Stimulated activated CD8-positive, alpha-beta memory T cell treated with anti-CD3 and anti-CD28 coated beads, Interleukin-4, amount 100 ng/mL, for 4 hours (primary cell): ENCODE measurements at places on chromosomes 11 and 22.

- DNase-seq: no peak
Measured at GRCh38 chr22:19149047-19149883, 827 bp downstream of the GSC2 start.

DNA sequence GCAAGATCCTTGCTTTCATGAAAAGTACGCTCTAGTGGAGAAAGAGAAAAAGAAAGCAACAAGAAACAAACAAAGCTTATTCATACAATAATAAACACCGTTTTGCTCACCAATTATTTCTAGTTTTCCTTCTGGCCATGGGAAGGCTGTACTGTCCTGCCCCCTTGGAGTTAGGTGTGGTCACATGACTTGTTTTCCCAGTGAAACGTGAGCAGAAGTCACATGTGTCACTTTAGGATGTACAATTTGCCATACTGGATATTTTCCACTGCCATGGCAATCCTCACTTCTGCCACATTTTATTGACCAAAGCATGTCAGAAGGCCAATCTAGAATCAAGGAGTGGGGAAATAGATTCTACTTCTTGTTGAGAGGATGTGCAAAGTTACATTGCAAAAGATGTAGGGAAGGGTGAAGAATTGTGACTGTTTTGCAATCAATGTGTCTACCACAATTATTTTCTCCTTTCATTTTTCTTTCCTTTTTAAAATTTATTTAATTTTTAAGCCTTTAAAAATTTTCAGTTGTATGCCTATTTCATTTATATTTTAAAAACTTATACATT lies 24.3 kb upstream of the TRAF6 start:
- DNase-seq: no peak

- no peak for DNase-seq
Measured at GRCh38 chr11:68524681-68525080, 64.1 kb downstream of the PPP6R3 start.

GRCh38 chr11:119764108-119764868 lies 35.3 kb upstream of the NECTIN1 start:
- no peak for DNase-seq

DNA sequence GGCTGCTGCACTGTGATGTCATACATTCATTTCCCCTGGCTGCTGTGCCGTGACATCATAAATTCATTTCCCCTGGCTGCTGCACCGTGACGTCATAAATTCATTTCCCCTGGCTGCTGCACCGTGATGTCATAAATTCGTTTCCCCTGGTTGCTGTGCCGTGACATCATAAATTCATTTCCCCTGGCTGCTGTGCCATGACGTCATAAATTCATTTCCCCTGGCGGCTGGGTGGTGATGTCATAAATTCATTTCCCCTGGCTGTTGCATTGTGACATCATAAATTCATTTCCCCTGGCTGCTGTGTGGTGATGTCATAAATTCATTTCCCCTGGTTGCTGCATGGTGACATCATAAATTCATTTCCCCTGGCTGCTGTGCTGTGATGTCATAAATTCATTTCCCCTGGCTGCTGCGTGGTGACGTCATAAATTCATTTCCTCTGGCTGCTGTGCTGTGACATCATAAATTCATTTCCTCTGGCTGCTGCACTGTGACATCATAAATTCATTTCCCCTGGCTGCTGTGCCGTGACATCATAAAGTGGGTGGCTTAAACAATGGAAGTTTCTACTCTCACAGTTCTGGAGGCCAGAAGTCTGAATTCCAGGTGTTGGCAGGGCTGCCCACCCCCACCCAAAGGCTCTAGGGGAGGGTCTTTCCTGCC lies 301.1 kb downstream of the SHANK2 start:
- DNase-seq: no peak

DNA sequence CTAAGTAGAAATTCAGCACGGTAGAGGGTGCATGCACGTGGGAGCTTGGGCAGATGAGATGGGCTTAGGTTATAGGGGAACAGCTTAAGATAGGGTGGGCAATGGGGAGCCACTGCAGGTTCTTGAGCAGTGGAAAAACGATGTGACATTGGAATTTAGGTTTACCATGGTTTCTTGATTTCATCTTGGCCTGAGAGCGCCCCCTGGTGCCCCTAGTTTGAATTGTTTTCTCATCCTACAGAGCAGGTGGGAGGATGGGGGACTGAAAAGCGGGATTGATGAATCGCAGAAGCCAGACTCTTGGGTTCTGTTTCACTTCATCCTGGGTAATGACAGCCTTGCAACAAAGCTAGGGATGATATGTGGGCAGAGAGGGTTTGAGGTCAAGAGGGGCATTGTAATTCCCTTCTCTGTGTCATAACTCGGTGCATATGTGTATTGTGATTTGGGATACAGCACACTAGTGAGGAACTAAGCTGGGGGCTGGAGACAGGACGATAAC lies 6.7 kb upstream of the MCAM start:
- DNase-seq: peak; percentile 78

DNA sequence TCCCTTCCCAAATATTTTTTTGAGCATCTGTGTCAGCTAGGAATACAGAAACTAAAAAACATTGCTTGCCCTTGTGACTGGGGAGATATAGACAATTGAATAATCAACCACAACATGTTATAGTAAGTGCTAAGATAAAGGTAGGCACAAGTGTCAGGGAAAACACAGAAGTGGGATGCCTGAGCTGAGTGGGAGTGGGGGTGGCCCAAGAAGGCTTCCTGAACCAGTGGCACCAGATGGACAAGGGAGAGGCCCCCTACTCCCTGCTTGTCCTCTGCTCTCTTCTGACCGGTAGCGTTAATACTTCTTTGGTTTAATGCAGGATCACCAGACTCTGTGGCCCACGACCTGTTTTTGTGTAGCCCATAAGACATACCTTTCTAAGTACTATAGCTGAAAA lies 48.8 kb downstream of the PACS1 start:
- DNase-seq: no peak

GRCh38 chr11:111259896-111260295 lies 14.4 kb downstream of the POU2AF2 start:
- DNase-seq: no peak

DNA sequence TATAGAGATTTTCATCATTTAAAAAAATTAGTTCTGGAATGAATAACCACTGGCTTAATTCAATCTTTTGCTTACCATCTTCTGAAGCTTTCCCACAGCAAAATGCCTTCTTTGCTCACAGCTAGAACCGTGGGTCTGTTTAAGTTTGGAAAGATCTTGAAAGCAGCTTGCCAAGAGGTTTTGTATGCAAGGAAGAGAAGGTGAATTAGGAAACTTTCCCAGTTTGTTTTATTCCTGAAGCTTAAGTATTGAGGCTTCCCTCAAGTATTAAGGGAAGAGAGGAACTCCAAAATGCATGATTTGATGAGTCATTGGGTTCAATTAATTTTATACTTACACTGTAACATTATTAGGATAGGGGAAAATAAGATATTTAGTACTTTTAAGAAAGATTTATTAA lies 1.9 kb upstream of the ARHGEF12 start:
- DNase-seq: no peak

DNA sequence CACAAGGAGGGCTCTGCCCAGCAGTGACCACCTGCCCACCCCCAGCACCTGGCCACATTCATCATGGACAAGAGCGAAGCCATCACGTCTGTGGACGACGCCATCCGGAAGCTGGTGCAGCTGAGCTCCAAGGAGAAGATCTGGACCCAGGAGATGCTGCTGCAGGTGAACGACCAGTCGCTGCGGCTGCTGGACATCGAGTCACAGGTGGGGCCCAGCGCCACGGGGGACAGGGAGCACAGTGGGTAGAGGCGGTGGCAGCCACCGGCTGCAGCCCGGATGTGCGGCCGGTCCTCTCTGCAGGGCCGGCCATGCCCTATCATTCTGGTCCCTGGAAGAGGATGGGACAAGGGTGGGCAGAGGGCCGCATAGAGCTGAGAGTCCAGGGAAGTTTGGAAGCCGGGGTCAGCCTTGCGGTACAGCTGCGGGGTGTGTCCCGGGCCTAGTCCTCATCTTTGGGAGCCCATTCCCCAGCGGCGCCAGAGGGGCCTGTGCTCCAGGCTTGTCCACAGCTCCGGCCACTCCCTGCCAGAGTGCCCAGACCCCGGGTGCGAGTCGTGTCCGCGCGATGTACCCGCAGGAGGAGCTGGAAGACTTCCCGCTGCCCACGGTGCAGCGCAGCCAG lies 14.1 kb downstream of the EPS8L2 start:
- no peak for DNase-seq

- DNase-seq: no peak
Measured at GRCh38 chr11:4830346-4830745, 9.2 kb downstream of the OR51F2 start.

- DNase-seq: peak; percentile 75
Measured at GRCh38 chr22:37538590-37539357, 19.6 kb upstream of the CARD10 start.

DNA sequence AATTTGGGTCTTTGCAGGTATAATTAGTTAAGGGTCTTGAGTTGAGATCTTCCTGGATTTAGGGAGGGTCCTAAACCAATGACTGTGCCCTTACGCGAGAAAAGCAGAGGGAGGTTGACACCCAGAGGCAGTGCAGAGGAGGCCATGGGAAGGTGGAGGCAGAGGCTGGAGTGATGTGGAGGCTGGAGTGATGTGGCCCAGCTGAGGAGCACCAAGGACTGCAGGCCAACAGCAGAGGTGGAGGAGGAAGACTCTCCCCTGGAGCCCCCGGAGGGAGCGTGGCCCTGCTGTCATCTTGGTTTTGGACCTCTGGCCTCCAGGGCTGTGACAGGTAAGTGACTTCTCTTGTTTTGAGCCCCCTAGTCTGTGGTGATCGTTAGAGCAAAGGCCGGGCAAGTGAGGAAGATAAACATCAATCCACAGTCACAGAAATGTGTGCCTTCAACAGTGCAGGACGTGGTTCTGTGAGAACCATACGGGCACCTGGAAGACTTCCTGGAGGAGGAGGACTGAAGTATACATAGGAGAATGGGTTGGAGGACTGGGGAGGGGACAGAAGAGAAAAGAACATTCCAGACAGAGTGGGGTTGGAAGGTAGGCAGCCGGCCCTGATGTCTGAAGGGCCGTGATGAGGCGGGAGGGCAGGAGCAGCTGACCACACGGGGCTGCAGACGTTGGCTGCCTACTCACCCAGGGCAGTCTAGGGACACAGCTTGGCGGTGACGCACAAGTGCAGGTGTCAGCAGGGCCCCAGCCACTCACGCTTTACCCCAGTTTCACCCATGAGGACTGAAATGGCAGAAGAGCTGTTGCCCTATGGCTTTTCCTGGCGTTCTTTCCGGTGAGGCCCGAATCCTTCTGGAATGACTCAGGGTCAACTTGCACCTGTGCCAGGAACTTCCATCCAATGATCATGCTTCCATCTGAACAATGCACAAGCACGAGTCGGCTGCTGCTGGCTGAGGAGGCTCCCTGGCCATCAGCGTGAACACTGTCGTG lies 270.2 kb downstream of the CTTN start:
- DNase-seq: no peak

DNA sequence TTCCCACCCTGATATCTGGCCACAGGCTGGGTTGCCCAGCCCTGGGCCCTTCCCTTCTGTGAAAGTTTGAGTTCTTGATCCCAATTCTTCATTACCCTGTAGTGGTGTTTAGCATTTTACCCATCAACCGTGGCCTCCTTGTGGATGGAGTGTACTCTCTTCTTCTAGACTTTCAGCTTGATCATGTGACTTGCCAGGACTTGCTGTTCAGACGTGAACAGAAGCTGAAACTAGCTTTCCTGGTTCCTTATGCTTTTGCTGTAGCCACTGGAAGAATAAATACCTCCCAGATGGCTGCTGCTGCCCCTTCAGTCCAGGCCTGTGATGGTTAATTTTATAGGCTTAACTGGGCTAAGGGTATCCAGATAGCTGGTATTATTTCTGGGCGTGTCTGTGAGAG lies 32.7 kb upstream of the DAGLA start:
- DNase-seq: no peak

GRCh38 chr11:44162662-44163061 lies 67.2 kb downstream of the EXT2 start:
- DNase-seq: no peak

DNA sequence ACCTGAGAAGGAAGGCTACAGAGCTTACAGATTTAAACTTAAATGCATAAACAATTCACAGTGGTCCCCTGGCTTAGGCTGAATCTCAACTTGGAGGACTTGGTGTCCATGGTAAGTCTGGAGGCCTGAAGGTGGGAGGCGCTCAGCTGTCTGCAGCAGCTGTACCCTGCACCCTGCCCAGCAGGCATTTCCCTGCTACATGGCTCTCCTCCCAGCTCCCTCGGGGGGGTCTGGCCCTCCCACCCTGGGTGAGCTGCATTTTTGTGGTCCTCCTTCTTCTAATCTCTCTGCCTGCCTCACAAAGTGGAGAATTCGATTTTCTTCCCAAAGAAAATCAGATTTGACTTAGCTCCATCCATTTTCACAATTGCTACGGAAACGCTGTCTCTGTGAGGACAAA lies 273.2 kb downstream of the KIRREL3 start:
- DNase-seq: no peak

- peak; percentile 91 for DNase-seq
Measured at GRCh38 chr11:65888163-65888814, at the start of gene FIBP. FIBP (minus strand) TSS chr11:65888471; CDS start chr11:65888418, 53 bp downstream.

GRCh38 chr11:65862941-65863888 lies 3.0 kb downstream of the MUS81 start:
- DNase-seq: no peak

DNA sequence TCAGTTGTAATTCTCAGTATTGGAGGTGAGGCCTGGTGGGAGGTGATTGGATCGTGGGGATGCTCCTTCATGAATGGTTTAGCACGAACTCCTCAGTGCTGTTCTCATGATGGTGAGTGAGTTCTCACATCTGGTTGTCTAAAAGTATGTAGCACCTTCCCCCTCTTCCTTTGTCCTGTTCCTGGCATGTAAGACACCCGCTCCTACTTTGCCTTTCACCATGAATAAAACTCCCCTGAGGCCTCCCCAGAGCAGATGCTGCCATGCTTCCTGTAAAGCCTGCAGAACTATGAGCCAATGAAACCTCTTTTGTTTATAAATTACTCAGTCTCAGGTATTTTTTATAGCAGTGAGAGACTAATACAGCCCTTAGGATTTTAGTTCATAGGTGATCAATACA lies 191.5 kb downstream of the MAML2 start:
- no peak for DNase-seq

GRCh38 chr11:86228269-86229038 lies 16.1 kb upstream of the EED start:
- no peak for DNase-seq

DNA sequence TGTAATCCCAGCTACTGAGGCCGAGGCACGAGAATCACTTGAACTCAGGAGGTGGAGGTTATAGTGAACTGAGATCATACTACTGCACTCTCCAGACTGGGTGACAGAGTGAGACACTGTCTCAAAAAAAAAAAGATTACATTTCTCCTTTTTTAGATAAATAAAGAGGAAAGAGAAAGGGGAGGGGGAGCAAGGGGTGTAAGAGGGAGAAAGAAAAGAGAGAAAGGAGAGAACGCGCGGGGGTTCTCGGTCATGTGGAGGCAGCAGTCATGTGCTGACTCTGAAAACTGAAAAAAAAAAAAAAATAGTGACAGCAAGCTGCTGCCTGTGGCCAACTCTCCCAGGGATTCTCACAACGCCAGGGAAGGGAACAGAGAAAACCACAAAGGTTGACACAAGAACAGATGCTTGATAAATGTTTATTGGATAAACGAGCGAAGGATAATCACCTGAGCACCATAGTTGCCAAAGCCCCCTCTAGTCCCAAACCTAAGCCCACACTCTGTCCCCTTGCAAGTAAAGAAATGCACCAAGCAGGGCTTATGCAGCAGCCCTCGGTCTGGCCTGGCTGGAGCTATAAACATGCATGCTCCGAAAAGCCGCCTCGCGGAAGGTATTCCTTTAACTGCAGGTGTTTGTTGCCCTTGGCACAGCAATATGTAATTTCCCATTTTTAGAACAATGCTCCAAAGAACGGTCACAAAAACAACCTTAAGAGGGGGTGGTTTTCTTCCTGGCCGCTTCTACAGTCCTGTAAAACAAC lies 14.5 kb downstream of the SCGB1A1 start:
- no peak for DNase-seq
